Activated CD8-positive, alpha-beta memory T cell treated with anti-CD3 and anti-CD28 coated beads for 1 hour (primary cell): ENCODE measurements at places on chromosomes 4 and X.

GRCh38 chr4:115279330-115279729 lies 165.9 kb upstream of the NDST4 start:
- DNase-seq, result no peak

- DNase-seq, result no peak
These were observed 986.4 kb downstream of the NLGN4X start for GRCh38 chrX:5242091-5242790.

GRCh38 chr4:169014586-169014985 lies 4.5 kb upstream of the CBR4 start:
- no peak for DNase-seq

DNA sequence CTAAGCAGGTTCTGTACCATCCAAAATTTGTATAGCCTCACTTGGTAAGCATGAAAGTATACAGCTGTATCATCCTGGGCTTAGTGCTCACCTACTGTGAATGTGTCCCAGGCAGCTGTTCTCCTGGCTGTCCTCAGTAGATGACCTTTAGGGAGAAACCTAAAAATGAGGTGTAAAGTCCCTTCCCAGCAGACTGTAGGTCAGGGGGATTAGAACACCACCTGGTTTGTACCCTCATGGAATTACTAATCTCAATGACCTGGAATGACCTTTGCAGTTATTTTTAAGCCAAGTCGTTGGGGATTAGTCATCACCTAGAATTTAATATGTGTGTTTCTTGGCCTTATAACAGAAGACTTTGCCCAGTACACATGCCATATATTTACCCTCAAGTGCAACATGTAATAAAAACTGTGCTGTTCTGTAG lies 39.1 kb upstream of the MBTPS2 start:
- DNase-seq, result no peak

DNA sequence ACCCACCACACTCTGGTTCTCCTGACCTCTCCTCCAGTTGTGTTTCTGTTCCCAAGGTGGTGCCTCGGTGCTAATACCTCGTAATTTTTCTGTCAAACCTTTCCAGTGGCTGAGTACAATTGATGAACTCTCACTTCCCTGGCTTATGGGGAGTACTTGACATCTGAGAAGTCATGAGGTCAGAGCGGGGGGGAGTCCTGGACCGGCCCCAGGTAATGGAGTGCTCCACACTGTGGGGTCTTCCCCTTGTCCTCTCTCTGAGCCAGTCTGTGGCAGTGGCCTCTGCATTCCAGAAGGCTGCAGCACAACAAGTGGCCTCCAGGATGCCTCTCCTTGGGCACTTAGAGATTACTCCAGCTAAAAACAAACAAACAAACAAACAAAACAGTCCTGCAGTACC lies 122.5 kb upstream of the TRIM2 start:
- DNase-seq, result no peak

GRCh38 chr4:98556451-98556850 lies 102.0 kb downstream of the TSPAN5 start:
- DNase-seq, result no peak

DNA sequence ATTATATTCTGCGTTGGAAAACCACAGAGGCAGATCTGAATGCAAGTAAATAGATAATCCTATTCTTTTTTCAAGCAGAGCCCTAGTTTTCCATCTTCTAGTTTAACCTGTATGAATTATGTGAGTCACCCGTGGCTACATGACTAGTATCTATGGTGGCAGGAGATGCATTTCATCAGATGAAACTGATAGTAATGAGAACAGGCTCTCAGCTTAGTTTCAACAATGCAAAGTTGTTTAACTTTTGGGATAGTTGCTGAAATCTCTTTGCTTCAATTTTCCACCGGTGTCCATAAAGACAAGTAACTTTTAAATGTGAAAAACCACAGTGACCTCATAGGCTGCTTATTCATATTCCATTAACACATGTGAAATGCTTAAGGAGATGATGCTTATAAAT lies 1317.4 kb upstream of the TENM3 start:
- DNase-seq, result no peak

- no peak for DNase-seq
These were observed 100.3 kb upstream of the RPL34 start for GRCh38 chr4:108519911-108520601.

- DNase-seq, result no peak
These were observed 73.2 kb upstream of the MXD4 start for GRCh38 chr4:2334826-2335728.

DNA sequence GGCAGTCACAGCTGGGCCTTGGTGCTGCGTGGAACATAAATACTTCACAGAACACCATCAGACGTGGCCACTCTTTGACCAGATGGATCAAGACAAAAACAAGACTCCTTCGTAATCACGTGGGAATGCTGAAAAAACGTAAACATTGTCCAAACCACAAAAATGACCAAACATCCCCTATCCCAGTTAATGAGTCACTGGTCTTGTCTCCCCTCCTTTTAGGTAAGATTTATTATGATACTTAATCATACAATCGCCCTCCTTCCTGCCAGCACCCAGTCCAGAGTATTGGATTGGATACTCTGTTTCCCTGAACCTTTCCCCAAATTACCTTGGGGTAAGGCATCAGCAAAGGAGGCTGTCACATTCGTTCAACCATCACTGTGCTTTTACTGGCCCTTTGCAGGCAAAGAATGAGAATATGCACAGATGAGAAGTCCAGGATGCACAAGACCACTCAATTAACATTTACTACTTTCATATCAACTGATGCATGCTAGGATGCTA lies 601 bp upstream of the TCEANC start:
- DNase-seq, result no peak

DNA sequence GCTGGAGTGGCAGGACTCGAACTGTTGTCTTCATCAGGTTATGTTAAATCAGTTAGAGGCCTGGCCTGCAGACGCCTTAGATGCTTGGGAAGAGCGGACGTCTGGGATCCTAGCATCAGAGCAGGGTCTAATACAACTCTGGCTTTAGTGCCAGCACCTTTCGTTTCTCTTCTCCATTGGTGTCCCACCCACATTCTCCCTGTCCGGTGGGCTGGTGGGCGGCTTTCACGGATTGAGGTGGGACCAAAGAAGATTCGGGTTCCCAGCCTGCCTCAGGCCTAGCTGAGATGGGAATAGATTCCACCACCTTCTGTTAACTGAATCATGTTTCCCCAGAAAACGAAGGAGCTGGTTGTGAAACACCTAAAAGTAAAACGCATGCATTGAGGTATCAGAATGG lies 939 bp downstream of the PDK3 start:
- no peak for DNase-seq

GRCh38 chr4:2291705-2292645 lies 30.1 kb upstream of the MXD4 start:
- DNase-seq, result no peak

- no peak for DNase-seq
These were observed 3.7 kb upstream of the GPR82 start for GRCh38 chrX:41720125-41720779.

GRCh38 chrX:155968791-155969190 lies 28.7 kb upstream of the IL9R start:
- no peak for DNase-seq

GRCh38 chr4:950136-951020 lies 18.1 kb downstream of the TMEM175 start:
- no peak for DNase-seq

- no peak for DNase-seq
These were observed 28.4 kb upstream of the RPS6KA6 start for GRCh38 chrX:84216406-84216805.

- no peak for DNase-seq
These were observed 690 bp upstream of the NEIL3 start for GRCh38 chr4:177308847-177309521.

DNA sequence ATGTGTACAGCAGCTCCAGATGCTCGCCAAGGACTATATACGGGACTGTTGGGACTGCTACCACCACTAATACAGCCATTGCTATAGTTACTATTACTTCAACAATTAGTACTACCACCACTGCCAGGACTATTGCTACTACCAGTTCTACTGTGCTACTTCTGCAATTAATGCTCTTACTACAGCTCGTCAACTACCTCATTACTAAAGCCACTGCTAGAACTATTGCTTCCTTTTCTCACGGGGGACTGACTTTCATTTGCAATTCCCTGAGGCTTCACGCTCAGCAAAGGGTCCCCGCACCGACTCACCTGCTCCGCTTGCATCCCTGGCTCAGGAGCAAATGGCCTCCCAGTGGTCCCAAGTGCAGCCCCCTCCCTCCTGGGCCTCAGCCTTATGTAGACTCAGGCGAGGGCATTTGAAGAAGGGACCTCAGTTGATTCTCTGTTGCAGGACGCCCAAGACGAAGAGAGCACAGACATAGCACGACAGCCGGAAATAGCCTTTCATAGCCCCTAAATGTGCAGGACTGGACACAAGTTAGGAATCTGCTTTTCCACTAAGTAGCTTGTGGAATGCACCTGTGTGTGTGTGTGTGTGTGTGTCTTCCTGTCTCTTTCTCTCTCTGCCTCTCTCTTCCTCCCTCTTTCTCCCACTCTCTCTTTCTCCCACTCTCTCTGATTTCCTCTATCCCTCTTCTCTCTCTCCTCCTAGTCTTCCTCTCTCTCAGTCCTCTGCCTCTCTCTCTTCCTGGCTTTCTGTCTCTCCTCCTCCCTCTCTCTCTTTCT lies 294.8 kb downstream of the ASMT start:
- DNase-seq, result no peak

- DNase-seq, result no peak
These were observed 11.3 kb upstream of the MYOZ2 start for GRCh38 chr4:119124352-119124751.

- DNase-seq, result no peak
These were observed 276.9 kb upstream of the TACR3 start for GRCh38 chr4:103996637-103997036.

GRCh38 chrX:13694983-13695382 lies 6.1 kb downstream of the RAB9A start:
- no peak for DNase-seq

DNA sequence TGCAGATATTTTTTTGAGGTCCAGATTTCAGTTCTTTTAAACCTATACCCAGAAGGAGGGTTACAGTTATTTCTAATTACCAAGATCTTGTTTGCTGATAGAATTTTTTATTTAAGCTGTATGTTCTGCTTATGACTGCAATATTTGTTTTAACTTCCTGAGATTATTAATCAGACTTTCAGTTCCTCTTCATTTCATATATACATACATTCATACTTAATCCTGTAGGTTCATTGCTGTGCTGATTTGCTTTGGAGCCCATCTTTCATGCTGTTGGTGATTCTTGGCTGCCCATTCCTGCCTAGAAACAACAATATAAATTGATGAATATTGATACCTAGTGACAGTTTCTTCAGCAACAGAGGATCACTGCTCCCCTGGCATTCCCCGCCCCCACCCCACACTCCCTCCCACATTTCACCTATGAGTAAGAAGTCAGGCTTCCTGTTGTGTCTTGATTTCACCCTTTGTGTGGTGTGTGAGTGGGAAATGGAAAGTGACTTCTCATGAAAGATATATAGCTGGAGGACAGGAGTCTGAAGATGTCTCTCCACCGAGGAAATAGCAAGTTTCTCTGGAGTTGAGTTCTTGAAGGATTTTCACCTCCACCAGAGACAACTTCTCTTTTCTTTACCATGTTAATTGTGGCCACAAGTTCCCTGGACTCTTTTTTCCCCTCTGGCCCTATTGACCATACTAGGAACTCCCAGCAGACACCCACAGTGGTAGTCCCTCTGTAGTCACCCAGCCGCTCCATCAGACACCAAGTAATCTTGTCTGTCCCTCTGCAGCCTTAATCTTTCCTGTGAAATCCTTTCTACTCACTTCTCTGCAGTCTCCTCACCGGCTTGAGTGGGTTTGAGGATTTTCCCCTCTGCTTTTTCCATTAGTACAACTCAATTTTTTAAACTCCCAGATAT lies 118.4 kb downstream of the ASB9 start:
- no peak for DNase-seq

DNA sequence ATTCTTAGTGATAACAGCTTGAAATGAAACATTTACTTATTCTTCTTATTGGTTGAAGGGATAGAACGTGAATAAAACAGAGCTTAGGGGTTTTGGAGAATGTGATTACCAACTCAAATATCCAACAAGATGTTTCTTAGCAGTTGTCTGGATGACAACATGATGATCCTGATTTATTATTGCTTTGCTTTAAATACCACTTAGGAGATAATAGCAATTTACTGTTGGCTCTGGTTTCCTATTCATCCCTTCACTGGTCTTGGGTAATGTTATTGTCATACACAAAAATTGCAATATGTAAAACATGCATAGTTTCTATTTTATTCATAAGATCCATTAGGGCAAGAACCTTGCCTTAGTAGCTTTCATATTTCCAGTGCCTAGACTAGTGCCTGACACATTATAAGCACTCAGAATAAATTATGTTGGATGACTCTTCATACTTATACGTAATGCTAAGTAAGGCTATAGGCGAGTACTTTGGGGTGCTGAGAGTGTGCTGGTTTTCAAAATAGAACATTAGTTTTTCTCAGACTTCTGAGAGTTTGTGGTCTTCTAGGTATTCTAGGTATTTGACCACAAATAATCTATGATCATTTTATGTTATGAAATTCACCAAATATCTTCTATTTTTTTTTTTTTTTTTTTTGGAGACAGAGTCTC lies 58.6 kb upstream of the PGRMC2 start:
- no peak for DNase-seq

GRCh38 chr4:71980976-71981375 lies 50.8 kb upstream of the NPFFR2 start:
- no peak for DNase-seq

- no peak for DNase-seq
These were observed 405.6 kb downstream of the SPRY1 start for GRCh38 chr4:123802082-123802645.

DNA sequence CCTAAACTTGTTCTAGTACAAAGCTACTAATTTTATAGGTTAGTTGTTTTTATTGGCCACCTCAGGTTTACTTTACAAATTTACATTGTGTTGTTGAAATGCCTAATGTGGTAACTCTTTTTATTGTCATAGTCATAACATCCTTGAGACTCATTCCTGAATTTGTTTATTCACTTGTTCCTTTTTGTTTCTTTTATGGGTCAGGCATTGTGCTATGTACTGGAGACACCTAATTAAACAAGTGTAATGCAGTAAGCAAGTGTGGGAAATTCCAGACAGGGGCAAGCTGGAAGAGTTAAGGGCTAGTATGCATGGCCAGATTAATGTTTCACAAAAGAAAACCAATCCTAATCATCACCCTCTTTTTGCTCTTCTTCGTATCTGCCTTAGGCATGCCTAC lies 30.5 kb upstream of the TTC29 start:
- no peak for DNase-seq

GRCh38 chrX:2373615-2374014 lies 127.2 kb downstream of the DHRSX start:
- DNase-seq, result no peak

- no peak for DNase-seq
These were observed 89.9 kb upstream of the MAOA start for GRCh38 chrX:43566170-43566569.
